HL-60 (cell line): ENCODE measurements at places on chromosomes 4 and X.

DNA sequence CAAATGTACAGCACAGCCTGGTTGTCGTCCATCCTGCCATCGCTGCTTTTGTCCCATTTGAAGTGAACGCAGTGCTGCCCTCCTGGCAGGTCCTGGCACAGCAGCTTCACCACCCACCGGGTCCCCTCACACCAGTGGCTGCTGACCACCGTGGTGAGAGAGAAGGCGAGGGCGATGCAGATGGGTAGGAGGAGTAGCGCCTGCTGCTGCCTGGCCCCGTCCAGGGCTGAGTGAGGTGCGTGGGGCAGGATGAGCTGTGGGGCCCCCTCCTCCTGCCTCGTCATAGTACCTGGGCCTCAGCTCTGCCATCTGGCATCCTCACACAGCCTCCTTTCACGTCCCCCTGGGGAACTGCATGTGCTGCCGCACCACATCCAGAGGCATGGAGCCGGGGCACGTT, 1.8 kb downstream of the DCAF8L2 start:
- no peak for DNase-seq

DNA sequence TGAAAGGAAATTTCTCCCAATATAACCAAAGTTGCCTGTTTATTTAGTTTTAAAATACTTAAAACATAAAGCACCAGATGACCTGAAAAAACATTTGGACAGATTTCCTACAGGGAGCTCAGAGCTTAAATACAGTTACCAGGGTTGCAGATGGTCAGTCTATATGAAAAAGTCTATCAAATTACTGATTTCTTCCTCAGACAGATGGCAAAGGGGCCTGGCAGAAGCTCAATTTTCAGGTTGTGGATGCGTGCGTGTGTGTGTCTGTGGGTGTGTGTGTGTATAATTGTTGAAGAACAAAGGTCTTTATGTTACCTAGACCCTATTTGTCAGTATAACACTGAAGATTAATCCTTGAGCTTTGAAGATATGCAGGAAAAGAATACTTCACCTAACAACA, 169.4 kb downstream of the MAD2L1 start:
- no peak for DNase-seq

GRCh38 chr4:39685990-39686389, 11.9 kb upstream of the UBE2K start:
- DNase-seq = no peak

DNA sequence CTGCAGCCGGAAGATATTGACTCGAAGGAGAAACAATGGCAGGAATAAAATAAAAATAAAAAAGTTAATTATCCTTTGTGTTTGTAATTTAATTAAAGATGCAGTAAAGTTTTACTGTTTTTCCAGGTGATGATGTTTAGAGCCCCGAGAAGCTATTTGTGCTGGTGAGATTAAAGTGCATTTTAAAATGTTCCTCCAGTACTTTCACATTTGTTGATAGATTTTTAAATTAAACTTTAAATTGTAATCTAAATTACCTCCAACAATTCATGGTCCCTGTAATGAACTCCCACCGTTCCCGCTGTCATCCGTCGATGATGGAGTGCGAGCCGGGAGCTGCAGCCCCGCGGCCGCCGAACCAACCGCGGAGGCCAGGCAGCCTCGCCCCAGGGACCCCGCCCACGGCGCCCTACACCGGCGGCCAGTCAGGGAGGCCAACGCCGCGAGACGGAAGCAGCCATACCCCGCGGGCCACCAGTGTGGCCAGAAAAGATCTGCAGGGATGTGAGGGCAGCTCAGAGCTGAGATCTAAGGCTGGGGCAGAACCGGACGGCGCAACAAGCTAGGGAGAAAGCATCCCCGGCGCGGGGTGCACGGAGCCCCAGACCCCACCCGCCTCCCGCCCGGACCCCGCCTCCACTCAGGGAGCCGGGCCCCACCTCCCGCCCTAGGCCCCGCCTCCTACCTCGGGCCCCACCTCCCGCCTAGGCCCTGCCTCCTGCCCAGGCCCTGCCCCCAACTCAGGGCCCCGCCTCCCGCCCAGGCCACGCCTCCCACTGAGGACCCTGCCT, 104.0 kb downstream of the FAM53A start:
- peak; percentile 95 for DNase-seq

- no peak for DNase-seq
Observed at GRCh38 chr4:148077581-148077980, 345.7 kb downstream of the ARHGAP10 start.
